ENCODE measurements at places on chromosomes 11 and 22.
A peak's percentile ranks its signal among the peaks of the same experiment; 100 is the strongest.

DNA sequence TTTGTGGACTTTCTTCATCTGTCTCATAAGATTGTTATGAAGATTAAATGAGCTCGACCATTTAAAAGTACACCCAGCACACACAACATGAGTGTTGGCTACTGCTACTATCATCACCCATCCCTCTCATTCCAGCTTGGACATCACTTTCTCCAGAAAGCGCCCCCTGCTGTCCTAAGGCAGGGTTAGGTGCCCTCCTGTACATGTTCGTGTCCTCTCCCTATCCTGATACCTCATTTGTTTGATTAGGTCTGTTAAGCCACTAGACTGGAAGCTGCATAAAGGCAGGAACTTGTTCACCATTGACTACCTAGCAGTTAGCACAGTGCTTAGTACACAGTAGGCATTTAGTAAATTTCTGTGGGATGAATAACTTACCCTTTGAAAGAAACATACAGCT is 85.5 kb downstream of the ENTHD1 start:
- DNase-seq = peak; percentile 15

DNA sequence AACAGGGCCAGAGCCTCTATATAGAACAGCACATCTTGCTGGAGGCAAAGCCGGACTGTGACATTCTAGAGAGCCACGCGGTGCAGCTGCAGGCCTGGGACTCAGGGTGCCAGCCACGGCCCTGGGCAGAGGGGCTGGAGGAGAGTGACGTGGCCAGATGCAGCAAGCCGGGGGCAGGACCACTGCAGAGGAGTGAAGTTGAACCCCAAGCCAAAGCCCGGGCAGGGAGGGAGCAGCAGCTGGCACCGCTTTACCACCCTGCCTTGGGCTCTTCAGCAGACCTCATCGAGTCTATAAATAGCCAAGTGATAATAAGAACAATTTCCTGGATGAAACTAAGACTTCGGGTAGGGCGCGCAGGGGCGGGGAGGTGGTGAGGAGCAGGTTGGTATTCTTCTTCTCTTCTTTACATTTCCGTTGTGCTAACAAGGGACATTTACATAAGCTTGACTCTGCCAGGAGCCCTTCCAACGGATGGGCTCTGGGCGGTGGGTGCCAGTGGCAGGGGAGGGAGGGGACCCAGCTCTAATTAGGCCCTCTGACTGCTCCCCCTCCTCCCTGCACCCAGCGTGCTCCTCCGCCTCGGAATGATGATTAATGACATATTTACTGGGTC is 110.2 kb downstream of the ST3GAL4 start:
- DNase-seq = no peak

DNA sequence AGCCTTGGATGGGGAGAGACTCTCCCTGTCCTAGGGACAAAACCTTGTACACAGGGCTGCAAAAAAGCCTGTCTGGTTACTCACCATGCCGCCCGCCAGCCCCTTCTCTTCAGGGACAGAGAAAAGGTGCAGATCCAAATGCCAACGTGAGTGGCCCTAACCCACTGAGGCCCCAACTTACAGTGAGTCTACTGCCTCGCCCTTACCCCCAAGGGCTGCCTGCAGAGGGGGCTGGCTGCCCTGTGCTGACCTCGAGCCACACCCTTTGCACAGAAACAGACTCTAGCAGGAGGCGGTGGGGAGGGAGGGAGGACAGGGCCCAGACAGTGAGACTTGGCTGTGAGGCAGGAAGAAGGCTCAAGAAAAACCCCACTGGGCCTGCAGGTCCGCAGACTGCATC is 13.6 kb upstream of the CHST1 start:
- DNase-seq = no peak

GRCh38 chr11:937841-938261 is 12.2 kb downstream of the AP2A2 start:
- no peak for DNase-seq

- no peak for DNase-seq
Observed at GRCh38 chr11:36108881-36109589, 165.2 kb downstream of the LDLRAD3 start.

- no peak for DNase-seq
Observed at GRCh38 chr11:3623767-3624458, 17.9 kb downstream of the ART5 start.

DNA sequence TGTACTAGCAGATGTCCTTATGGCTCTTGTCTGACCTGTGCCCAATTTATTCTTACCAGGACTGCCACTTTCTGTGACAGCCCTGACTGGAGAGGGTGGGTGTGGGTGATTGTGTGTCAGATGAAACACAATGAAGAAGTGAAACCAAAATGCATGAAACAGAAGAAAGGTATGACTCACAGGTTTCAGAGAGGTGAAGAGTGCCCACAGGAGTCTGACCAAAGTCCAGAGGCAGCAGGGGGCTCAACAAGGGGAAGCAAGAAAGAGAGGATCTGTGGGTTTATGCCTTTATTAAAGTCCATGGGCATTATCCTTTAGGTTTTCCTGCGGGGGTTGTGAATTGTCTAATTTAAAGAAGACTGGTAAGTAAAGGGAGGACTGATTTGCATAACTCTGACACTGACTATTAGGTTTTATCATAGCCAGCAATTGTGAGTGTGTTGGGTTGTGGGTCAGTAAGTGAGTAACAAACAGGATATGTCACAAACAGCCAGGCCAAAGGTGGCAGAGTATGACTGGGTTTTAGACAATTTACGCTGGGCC is 3.9 kb upstream of the OR4C6 start:
- DNase-seq = no peak

GRCh38 chr22:40463017-40463631 is 92.7 kb downstream of the SGSM3 start:
- peak; percentile 27 for DNase-seq

DNA sequence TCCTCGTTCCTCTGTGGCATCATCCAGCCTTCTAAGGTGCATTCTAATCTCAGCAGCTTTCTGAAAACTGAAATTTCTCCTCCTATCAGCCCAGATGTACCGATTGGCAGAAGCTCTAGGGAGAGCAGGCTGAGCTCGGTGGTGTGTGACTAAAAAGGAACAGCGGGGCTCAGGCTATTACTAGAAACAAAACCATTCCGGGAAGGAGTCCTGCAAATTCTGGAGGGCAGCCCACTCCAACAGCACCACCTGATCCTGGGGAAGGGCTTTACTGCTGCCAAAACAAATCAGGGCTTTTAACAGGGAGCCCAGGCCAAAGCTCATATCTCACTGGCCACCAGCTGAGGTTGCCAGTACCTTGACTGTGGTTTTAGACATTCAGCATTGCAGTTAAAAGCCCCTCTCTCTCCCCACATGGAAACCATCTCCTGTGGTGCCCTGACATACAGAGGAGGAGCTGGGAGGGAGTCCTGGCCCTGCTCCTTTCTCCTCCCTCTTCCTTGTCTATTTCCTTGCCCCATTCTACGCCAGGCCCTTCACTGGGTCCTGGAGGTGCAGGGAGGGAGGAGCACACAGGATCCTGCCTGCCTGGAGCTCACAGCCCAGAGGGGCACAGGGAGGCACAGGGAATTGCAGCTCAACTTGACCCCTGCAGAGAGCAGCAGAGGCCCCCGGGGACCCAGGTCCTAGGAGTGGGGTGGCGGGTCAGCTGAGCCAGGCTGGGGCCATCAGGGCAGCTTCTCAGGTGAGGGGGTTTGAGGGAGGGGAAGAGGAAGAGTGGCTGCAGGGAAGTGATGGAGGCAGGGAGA is 889 bp downstream of the PLAAT4 start:
- no peak for DNase-seq

GRCh38 chr11:117945047-117945810 is 16.0 kb upstream of the TMPRSS13 start:
- DNase-seq = no peak

GRCh38 chr11:40129266-40129665 is 1330.2 kb downstream of the LRRC4C start:
- DNase-seq = no peak

- no peak for DNase-seq
Observed at GRCh38 chr11:73270016-73270854, 1.9 kb upstream of the P2RY6 start.

GRCh38 chr22:40094485-40094884 is 83.2 kb upstream of the TNRC6B start:
- no peak for DNase-seq

GRCh38 chr11:6608011-6608410 is 4.0 kb downstream of the TAF10 start:
- no peak for DNase-seq

DNA sequence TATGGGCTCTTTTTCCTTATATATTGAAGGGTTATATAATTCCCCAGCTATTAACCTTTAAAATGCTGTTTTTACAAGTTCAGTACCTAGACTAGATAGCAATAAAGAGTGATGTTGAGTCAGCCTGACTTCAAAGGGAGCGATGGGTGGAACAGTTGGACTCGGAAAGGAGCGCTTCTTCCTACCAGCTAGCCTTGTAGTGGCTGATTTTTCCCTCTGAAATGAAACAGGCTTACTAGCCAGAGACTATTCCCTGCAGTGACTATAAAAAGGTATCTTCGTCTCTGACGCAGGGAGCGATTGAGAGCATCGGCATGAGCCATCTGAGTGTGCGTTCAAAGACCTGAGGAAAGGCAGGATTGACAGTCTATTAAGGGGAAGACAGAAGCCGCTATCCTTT is 66.0 kb upstream of the GRAMD1B start:
- DNase-seq = no peak

GRCh38 chr22:48072777-48073176 is 1310.3 kb downstream of the TBC1D22A start:
- DNase-seq = no peak

GRCh38 chr11:11841116-11841722 is 553 bp upstream of the USP47 start:
- DNase-seq = peak; percentile 14

DNA sequence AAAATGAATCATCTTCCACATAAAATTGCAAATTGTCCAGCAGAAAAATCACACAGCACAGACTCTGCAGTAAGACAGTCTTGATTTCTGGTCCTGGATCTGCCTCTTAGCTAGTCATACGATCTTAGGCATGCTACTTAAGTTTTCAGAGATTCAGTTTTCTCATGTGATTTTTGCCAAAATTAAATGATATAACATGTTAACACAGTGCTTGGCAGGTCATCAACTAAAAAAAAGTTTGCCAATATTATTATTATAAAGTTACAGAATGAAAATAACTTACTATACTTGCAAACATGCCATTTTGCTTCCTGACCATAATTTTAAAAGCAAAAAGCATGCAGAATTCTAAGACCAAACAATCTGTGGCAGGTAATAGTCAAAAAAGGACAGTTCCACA is 15.1 kb downstream of the RAB30 start:
- no peak for DNase-seq

GRCh38 chr11:46391186-46391577 is 394 bp downstream of the CHRM4 start:
- DNase-seq = no peak

- DNase-seq = no peak
Observed at GRCh38 chr11:62540804-62541701, 5.6 kb downstream of the AHNAK start.

DNA sequence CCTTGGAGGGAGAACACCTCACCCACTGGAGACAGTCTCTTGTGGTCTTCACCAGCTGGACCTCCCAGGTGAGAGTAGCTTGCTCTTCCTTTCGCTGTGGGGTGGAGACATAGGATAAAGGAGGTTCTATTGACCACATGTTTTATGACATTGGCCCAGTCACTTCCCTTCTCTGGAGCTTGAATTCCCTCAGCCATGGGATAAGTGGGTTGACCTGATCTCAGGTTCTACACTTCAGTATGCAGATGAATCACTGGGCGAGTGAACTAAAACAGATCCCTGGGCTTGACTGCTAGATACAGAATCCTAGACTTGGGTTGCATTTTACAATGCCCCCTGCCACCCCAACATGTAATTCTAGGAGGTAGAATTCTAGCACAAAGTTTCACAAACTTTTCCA is 54.8 kb upstream of the PRSS23 start:
- DNase-seq = no peak

- DNase-seq = no peak
Observed at GRCh38 chr11:16899708-16900303, 114.4 kb downstream of the PLEKHA7 start.

DNA sequence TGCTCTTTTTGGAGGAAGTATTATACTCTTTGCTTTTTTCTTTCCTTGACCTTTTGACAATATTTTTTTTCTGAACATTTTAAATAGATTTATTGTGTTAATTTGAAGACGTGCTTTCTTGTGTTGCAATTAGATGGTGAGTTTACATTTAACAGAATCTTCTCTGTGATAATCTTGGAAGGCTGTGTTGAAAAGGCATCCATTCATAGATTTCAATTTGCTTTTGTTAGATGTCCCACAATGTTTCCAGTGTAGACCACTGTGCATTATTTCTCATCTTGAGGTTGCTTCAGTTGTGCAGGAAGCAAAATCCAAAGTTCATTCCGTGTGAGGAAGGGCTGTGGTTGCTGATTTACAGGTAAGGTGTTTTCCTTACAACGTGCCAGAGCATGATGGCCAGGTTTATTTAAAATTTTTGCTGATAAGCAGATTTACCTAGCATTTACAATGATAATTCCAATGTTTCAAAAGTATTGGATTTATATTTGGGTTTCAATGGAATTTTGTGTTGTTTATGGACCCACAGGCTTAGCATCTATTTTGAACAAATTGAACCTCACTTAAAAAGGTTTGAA is 4.1 kb upstream of the OR5J2 start:
- no peak for DNase-seq

DNA sequence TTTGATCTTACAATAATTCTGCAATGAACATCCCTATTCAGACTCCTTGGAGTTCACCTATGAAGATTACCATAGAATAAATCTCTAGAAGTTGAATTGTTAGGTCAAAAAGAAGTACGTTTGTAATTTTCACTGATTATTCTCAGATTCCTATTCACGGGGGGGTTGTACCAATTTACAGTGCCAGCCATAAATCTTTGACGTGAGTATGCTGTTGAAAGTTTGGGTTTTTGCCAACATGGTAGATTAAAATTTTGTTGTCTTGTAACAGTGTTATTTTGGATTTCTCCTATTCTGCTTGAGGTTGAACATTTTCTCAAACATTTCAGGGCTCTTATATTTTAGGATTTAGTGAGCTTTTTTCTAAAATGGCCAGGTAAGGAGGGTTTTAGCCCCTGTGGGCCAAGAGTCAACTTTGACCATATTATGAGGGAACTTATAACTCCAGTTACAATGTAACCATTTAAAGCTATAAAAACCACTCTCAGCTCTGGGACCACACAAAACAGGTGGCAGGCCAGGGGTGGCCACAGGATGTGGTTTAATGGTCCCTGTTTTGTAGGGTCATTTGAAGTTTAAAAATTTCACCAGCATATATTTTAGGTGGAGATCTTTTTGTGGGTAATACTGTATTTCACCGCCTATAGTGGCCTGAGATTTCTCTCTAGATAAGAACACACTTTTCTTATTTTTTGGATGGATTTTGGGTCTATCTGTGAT is 25.8 kb downstream of the GGTLC2 start:
- no peak for DNase-seq
